ENCODE measurements at places on chromosomes 7 and 10. TPM values are rescaled to one million over a fixed set of nuclear protein-coding genes. Genes with fewer than 3 reads are reported as not detected.

DNA sequence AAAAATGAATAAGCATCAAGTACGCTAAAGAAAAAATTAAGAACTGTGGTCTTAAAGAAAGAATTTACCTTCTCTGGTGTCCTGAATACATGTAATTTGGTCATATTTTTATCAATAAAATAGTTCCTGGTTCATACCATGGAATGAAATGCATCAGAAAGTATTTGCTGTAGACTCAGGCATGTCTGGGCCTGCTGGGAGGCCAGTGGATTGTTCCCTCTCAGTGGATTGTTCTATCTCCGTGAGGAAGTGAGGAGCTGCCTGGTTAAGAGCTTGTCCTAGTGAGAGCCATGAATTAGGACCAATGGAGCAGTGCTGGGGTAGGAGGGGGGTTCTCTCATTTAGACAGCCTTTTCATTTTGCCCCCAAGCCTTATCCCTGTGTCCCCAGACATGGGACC is 211.7 kb upstream of the HABP2 start:
- no peak overlapping the region for H3K27ac ChIP-seq
- no peak for DNase-seq
- H3K36me3 ChIP-seq: no peaks in the 10 kb centered on the region
- H3K4me1 ChIP-seq: no peaks in the 10 kb centered on the region
- H3K27me3 ChIP-seq: no peaks in the 10 kb centered on the region

Gene PNPLA8
- 48.2 TPM for total RNA-seq

- no peaks in the 10 kb centered on the region for H3K27me3 ChIP-seq
- no peak overlapping the region for H3K4me3 ChIP-seq
- no peaks in the 10 kb centered on the region for H3K36me3 ChIP-seq
- no peak for DNase-seq
- H3K27ac ChIP-seq: no peak overlapping the region
- H3K4me1 ChIP-seq: no peaks in the 10 kb centered on the region
Measured at GRCh38 chr7:140609646-140610045, 31.0 kb downstream of the DENND2A start.

DNA sequence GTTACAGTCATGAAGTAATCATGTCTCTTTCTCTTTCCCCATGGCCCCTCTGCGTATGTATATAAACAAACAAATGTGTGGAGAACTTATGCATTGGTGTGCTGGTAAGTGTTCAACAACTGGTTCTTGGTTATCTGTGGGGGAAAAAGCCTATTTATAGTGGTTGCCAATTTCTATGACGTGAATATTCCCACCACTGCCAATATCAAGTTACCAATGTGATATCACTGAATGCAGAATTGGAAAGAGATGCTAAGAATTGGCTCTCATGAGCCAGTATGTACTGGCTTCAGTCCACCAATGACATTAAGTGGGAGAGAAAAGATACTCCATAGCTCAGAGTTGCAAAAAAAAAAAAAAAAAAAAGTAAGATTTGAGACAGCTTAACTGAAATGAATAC is 399.7 kb downstream of the REEP3 start:
- H3K27ac ChIP-seq: no peak overlapping the region
- peaks cover 3% of the 10 kb centered on the region for H3K4me1 ChIP-seq

GRCh38 chr10:113080925-113081229 is 130.8 kb downstream of the TCF7L2 start:
- H3K36me3 ChIP-seq: no peaks in the 10 kb centered on the region
- H3K4me1 ChIP-seq: peaks cover 8% of the 10 kb centered on the region
- no peak overlapping the region for H3K4me3 ChIP-seq
- no peak overlapping the region for H3K27ac ChIP-seq
- DNase-seq: no peak

- H3K27me3 ChIP-seq: no peaks in the 10 kb centered on the region
- H3K4me1 ChIP-seq: peaks cover 50% of the 10 kb centered on the region
- no peak for DNase-seq
- no peak overlapping the region for H3K4me3 ChIP-seq
- no peak overlapping the region for H3K27ac ChIP-seq
Measured at GRCh38 chr7:27745064-27745583, 5.2 kb downstream of the TAX1BP1 start.

Measured in suprapubic skin (tissue), 4 donors.